SHP77 (cell line): ENCODE measurements at places on chromosomes 7 and 10.

DNA sequence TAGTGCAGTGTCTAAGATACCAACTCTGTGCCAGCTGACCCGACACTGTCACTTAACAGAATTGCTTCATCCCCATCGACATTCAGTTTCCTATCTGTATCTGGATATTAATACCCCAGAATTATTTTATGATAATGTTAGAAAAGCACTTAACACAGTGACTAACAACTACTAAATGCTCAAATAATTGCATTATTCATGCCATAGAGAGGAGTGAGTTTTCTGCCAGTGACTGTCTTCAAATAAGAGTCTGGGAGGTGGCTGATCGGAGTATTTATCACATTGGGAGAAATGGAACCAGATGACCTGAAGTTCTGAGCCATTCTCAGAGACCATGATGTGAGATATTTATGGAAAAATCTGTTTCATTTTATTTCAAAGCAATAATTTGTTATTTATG lies 65.7 kb downstream of the NHLRC2 start:
- DNase-seq: no peak

DNA sequence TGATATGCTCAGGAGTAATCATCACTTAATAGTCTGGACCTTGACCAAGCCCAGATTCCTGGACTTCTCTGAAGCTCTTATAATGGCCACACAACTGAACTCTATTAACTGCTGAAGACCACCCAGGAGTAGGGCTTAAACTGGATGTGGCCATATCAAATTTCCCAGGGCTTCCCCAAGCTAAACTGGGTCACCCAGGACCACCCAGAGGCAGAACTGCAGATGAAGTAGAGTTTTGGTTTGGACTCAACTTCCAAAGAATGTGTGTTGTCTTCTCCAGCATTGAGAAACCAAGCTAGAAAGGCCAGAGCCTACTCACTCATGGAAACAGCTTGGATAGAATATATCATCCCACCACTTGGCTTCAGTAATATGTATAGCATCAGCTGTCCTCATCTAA lies 358.2 kb upstream of the MEOX2 start:
- no peak for DNase-seq

- DNase-seq: peak; percentile 26
Measured at GRCh38 chr10:119871881-119872609, 598 bp downstream of the MCMBP start.

- DNase-seq: no peak
Measured at GRCh38 chr10:119896061-119896655, 3.6 kb downstream of the SEC23IP start.

DNA sequence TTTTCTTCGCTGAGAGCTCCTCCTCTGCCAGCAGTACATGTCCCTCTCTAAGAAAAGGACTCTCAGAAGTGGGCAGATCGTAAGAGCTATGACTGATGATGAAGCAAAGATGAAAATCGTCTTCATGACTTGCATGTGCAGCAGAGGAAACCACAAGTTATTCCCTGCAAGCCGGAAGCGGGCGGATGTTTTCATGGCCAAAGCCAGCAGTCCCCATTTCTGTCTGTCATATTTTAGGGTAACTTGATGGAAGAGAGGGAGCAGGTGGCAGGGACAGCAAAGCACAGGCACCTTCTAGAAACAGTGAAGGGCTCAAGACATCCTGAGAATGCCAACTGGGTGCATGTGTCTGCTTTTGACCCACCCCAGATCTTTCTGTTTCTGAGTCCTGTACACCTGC lies 19.9 kb downstream of the KLF6 start:
- DNase-seq: no peak

DNA sequence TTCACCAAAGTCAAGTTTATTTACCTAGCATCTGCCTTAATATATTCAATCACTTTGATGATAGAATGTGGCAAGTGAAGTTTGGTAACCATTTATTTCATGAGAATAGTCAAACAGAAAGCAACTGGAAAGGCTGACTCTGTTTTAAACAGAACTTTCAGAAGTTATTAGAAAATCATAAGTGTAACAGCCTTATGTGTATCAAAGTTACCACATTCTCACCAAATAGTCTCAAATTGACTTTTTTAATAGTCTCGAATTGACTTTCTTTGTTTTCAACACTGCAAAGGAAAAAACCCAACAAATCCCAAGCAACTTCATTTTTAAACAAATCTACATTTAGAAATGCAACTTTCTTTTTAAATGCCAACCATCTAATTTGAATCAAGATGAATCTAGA lies 29.5 kb downstream of the NAMPT start:
- DNase-seq: no peak

DNA sequence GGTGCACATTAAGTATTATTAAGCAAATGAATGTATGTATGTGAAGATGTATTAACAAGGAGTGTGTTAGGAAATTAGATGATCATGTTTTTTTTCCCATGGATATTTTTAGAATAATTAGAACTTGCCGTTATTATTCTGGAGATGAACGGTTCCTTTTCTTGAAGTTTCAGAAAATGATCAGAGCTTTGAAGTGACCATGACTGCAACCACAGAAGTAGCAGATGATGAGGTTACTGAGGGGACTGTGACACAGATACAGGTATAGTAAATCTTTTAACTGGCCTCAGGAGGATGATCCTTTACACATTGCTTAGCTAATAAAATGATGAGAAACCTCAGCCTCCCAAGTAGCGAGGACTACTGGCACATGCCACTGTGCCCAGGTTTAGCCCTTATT lies 18.6 kb downstream of the DMTF1 start:
- DNase-seq: no peak

GRCh38 chr10:97738616-97739015 lies 1.7 kb downstream of the ZFYVE27 start:
- DNase-seq: no peak

- DNase-seq: no peak
Measured at GRCh38 chr7:82566752-82567151, 123.2 kb upstream of the CACNA2D1 start.

DNA sequence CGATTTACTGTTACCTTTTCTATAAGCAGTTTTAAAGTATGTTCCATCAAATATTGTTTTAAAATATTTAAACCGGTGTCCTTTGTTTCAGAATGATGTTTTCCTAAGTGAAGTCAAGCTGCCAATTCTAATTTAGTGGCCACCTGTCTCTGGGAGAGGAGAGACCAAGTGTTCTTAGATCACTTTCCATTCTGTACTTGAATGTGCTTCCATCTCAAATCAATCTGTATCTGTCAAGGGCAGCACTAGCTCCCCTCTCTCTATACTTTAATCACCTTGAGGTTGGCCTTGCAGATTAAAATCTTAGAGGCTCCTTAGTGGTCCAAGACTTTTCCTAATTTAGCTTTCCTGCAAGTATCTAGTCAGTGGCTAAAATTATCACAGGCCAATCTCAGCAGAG lies 49.6 kb downstream of the LGI1 start:
- DNase-seq: no peak

DNA sequence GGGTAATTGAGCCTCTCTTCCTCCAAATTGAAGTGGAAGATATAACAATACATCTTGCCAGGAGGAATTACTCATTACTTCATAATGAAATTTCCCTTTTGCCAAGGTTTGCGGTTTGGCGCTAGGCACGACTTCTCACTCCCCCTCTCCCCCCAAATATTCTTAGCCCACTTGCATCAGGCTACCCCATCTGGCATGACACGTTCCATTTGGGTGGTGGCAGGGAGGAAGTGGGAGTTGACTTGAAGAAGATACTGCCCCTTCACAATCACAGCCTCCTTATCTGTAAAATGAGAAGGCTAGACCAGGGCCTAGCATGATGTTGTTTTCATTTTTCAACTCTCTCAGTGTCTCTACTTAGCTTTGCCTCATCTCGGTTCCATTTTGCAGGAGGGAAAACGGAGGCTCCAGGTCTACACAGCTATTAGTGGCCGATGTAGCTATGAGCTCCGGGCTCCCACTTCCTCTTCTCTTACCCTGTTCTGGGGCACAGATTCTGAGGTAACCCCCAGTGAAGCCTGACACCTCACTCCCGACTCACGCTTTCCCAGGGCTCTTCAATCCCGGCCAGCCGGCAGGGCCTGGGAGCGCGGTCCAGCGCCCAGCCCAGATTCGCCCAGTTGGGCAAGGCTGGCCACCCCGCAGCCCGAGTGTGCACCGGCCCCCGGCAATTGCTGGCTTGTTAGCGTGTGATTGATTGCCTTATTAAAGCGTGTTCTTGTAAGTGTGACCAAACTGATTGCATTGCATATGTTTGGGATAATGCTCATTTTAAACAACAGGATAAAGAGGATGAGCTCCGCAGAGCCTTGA lies 6.5 kb downstream of the EVX1 start:
- no peak for DNase-seq

DNA sequence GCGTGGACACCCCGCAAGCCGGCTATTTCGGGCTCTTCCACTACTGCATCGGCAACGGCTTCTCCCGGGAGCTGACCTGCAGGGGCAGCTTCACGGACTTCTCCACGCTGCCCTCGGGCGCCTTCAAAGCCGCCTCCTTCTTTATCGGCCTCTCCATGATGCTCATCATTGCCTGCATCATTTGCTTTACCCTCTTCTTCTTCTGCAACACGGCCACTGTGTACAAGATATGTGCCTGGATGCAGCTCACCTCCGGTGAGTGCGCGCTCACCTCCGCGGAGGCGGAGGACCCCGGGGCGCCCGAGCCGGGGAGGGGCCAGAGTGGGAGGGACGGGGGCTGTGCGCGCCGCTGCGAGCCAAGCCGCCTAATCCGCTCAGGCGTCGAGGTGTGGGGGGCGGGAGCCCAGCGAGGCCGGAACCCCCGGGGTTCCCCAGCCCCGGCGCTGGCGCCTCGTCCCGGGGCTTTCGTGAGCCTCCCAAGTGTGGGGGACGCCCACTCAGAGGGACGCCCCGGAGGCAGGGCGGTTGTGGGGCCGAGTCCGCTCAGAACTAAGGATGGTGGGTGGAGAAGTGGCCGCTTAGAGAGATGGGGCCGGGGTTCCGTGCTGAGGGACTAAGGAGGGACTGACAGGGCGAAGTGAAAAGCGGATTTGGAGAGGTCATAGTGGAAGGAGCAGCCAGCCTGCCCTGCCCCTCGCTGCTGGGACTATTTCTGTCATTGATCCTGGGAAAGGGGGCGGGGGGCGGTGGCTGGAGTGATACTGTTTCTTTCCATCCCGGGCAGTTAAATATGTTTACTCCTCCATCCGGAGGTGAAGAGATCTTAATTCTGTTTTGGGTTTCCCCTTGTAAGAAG lies 795 bp downstream of the LHFPL3 start:
- no peak for DNase-seq

DNA sequence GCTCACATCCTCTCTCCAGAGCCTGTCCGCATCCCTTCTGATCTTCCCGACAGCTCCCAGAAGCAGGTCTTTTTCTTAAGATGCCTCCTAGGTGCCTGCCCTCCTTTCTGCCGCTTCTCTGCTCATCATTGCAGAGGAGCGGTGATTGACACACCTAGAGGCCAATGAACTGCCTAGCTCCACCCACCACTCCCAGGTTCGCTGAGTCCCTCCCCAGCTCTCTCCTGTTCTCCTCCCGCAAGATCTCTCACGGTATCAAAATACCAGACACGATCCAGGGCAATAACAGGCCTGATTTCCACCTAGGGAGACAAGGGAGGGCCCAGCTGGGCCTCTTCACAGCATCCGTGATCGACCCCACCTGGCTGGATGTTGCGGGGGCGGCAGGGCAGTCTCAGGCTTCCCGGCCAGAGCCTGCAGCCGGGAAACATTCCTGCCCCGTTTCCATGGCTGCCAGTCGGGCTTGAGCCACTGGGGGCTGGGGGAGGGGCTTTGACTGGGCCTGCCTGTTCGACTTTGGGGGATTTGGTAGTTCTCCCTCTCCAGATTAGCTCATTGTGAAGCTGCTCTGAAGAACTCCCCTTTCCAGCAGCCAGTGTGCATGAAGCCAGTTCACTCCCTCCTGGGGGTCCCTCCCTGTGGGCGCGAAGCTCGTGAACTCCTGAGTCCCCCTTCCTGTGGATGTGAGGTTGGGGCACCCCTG lies 373.5 kb downstream of the RPS24 start:
- DNase-seq: peak; percentile 32

DNA sequence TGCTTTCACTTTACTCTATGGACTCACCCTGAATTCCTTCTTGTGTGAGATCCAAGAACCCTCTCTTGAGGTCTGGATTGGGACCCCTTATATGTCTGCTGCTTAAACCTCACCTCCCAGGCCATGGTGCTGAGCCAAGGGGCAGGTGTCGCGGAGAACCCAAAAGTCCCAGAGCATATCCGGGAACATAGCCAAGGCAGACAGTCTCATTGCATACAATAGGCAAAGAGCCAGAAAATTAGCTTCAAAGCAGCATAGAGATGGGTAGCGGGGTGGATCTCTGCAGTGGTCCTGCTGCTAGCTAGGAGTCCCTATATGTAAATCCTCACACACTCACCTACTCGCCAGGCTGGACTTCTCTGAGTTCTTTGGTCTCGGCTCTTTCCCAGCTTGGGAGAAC lies 5.5 kb downstream of the CCL24 start:
- peak; percentile 73 for DNase-seq

DNA sequence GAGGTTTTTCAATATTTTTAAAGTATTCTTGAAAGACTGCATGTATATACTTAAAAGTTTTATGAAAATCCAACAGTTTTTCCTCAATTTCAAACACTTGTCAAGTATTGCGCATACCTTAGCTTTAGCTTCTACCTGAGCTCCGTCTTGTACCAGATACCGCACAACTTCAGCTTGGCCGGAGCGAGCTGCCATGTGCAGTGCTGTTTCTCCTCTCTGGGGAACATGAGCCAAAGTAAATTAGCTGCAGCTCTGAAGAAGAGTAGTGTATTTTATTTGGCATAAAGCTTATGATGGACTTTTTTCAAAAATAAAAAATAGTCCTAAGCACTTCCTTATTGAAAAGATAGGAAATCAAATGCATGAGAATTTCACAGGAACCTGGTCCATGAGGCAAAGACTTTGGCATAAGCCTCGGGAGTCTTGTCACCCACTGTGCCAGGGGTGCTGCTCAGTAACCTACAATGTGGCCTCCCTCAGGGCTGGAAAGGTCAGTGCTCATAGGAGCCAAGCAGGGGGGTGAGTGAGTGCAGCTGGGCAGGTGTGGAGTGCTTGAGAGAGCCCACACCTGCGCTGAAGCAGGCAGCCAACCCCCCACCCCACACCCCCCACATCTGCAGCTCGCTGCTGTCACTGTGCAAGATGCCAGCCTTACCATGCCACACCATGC lies 189.5 kb downstream of the ANK3 start:
- DNase-seq: no peak

GRCh38 chr10:13873196-13873595 lies 286.4 kb downstream of the PRPF18 start:
- no peak for DNase-seq

DNA sequence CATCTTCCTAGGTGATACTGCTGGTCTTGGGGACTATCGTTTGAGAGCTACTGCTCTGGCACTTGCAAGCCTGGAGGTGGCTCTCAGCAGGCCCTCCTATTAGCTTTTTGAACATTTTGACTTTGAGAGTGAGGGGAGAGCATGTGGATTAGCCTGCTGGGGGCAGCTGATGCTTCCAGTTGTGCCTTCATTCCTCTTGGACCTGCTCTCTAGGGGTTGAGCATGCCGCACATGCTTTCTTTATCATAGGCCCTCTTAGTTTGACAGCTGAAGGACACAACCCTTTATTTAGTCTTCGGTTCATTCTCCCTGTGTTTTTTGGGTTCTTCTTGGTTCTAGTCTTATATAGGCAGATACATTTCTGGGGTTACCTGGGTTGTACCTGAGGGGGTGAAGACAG lies 132.1 kb downstream of the GALNT17 start:
- no peak for DNase-seq

GRCh38 chr10:30000802-30001571 lies 58.4 kb downstream of the JCAD start:
- no peak for DNase-seq

GRCh38 chr10:12067336-12067735 lies 1.4 kb upstream of the DHTKD1 start:
- no peak for DNase-seq
